Activated T-cell treated with anti-CD3 and anti-CD28 coated beads, Interleukin-2, amount 50 U/mL, for 48 hours (primary cell): ENCODE measurements at places on chromosomes 5 and 9.
A peak's percentile ranks its signal among the peaks of the same experiment; 100 is the strongest.

DNA sequence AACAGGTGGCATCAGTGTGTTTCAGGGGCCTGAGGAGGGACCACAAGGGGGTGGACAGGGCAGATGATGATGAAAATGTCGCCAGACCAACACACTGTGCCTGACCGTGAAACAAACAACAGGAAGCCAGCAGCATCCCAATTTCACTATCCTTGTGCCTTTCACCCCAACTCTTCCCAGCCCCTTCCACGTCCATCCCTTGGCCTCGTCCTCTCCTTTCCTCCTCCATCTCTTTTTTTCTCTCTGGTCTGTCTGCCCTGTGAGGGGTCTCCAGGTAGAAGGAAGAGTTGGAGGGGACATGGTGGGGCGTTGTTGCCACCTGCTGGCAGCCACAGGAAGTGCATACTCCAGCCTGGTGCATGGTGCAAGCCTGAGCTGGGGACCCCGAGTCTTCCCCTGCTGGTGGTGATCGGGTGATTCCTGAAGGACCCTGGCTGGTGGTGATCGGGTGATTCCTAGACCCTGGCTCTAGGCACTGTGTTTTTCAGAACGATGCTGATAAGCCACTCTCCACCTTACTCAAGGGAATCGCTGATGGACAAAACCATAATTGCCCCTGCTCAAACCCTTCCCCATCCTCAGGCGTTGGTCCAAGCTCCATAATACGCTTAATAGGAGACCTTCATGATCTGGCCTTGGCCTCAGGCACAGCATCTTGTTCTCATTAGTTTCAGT is 21.7 kb upstream of the NSD1 start:
- peak; percentile 83 for DNase-seq

GRCh38 chr5:1522601-1523479 is 920 bp downstream of the LPCAT1 start:
- DNase-seq = peak; percentile 45

DNA sequence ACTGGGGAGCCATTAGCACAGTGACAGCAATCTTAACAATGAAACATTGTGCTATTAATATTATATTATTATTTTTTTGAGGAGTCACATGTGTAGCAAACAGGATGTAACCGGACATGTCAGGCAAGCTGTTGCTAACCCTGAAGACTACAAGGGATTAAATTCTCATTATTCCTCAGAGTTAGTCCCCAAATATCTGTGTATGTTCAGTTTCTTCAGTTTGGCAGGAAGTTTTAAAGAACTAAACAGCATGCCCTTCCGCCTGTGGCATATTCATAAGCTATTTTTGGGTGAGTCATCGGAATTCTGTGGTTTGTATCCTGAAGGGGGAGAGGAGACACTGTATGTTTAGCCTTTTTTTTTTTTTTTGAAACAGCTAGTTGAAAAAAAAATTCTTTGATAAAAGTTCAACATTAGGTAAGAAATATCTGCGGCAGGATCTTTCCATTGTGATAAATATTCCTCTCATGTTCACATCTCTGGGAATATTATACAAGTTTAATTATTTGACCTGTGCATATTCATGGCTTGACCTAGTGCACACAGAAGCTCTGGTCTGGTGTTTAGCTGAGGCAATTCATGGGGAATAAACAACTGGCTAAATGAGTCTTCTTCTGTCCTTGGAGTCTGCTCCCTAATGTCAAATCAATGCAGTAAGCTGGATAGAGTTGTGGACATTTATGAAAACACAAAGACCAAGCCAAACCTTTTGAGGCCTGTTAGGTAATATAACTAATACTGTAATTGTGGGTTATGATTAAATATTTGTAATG is 202.7 kb upstream of the CDKN2B start:
- DNase-seq = no peak

DNA sequence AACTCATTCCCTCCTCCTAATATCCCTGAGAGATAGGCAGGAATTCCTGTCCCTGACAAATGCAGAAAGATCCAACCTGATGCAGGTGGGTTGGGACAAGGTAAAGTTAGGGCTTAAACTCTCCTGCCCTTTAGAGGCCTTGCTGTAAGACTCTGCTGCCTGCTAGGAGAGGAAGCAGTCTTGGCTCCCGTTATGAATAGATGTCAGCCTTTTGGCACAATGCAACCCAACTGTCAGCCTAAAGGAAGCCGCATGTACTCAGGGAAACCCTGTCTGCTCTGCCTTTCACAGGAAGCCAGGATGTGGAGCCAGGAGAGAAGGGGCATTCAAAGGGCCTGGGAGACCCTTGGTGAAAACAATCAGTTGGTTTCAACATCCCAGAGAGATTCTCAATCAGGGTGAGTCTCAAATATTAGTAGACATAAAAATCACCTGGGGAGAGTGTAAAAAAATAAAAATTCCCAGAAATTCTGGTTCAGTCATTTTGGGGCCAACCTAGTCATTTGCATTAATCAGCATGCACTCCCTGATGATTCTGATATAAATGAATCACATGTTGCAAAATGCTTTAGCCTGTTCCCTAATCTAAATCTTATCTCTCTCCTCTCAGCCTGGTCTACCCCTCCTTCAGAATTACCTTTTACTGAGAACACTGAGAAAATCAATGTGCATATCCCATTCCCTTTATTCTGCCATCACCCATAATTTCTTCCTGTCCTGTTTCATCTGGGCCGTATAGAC is 136.2 kb upstream of the TRIM32 start:
- DNase-seq = no peak
